ENCODE measurements at places on chromosomes 4 and X. TPM values are rescaled to one million over a fixed set of nuclear protein-coding genes. Genes with fewer than 3 reads are reported as not detected.

Gene DCTD
- total RNA-seq, result 112 TPM

DNA sequence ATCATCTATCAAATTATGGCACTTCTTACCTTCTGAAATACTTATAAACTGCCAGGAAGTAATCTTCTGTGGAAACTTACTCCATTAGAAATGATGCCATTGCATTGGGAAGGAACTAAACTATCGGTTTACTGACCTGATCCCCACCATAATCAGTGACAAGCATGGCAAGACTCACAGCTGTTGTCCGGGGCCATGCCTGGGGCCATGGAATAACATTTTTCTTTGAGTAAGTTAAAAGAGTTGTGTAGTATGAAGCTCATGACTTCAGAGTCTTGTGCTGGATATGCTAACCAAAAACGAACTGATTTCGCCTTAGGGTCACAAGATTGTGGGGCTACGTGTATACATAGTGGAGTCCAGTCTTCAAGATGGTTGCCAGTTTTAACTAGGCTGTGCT lies 15.4 kb downstream of the MTHFD2L start:
- no peaks in the 10 kb centered on the region for H3K36me3 ChIP-seq
- no peak overlapping the region for H3K27ac ChIP-seq
- H3K27me3 ChIP-seq, result no peaks in the 10 kb centered on the region
- H3K4me1 ChIP-seq, result peaks cover 4% of the 10 kb centered on the region
- no peak for DNase-seq
- no peak overlapping the region for H3K4me3 ChIP-seq

Gene PCYT1B
- 0.12 TPM for total RNA-seq

Gene ITIH6
- total RNA-seq, result not detected

Gene LEF1
- 130 TPM for total RNA-seq

Gene FAM193A
- 36.5 TPM for total RNA-seq

Gene GC
- not detected for total RNA-seq

Gene KLB
- total RNA-seq, result not detected

Gene PAGE5
- 0.93 TPM for total RNA-seq

- no peak overlapping the region for H3K27ac ChIP-seq
- no peaks in the 10 kb centered on the region for H3K36me3 ChIP-seq
- DNase-seq, result no peak
- no peaks in the 10 kb centered on the region for H3K4me1 ChIP-seq
- H3K4me3 ChIP-seq, result no peak overlapping the region
Observed at GRCh38 chr4:87839592-87839946, 6.8 kb downstream of the MEPE start.

Gene SPIN3
- 16.5 TPM for total RNA-seq

DNA sequence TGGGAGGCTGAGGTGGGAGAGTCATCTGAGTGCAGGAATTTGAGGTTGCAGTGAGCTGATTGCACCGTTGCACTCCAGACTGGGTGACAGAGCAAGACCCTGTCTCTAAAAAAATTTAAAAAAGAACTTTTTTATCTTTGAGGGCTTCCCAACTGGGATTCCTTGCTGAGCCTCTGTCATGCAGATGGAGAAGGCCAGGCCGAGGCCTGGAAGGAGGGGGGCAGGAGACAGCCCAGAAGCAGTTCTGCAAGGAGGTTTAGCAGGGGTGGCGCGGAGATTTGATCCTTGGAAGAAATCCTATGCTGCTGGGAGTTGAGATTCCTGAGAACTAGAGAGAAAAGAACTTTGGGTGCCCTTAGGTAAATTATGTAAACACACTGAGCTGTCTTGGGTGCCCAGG lies 2.5 kb upstream of the ARSD start:
- H3K36me3 ChIP-seq, result no peaks in the 10 kb centered on the region
- no peak for DNase-seq
- no peaks in the 10 kb centered on the region for H3K4me1 ChIP-seq
- no peak overlapping the region for H3K27ac ChIP-seq

- no peaks in the 10 kb centered on the region for H3K36me3 ChIP-seq
- DNase-seq, result peak; percentile 79
- peak within 1 kb of the TSS; percentile 87 for H3K4me3 ChIP-seq
- H3K27me3 ChIP-seq, result peaks cover 20% of the 10 kb centered on the region
Observed at GRCh38 chrX:136251041-136251991, at the start of gene MAP7D3. MAP7D3 (minus strand) TSS chrX:136251400; CDS start chrX:136251358, 42 bp downstream.

Gene DOK7
- not detected for total RNA-seq

Data from activated T-cell treated with anti-CD3 and anti-CD28 coated beads, Interleukin-2, amount 50 U/mL, for 72 hours (primary cell).